CD8-positive, alpha-beta T cell (primary cell): ENCODE measurements at places on chromosomes 12 and 14. TPM values are rescaled to one million over a fixed set of nuclear protein-coding genes. Genes with fewer than 3 reads are reported as not detected.

The CMA1 gene
- not detected for total RNA-seq

The COPS7A gene
- total RNA-seq, result 11.1 TPM

The CACNA2D4 gene
- total RNA-seq, result 9.6 TPM

The CCDC175 gene
- not detected for total RNA-seq
